ENCODE measurements at places on chromosomes 3 and 15. TPM values are rescaled to one million over a fixed set of nuclear protein-coding genes. Genes with fewer than 3 reads are reported as not detected.

DNA sequence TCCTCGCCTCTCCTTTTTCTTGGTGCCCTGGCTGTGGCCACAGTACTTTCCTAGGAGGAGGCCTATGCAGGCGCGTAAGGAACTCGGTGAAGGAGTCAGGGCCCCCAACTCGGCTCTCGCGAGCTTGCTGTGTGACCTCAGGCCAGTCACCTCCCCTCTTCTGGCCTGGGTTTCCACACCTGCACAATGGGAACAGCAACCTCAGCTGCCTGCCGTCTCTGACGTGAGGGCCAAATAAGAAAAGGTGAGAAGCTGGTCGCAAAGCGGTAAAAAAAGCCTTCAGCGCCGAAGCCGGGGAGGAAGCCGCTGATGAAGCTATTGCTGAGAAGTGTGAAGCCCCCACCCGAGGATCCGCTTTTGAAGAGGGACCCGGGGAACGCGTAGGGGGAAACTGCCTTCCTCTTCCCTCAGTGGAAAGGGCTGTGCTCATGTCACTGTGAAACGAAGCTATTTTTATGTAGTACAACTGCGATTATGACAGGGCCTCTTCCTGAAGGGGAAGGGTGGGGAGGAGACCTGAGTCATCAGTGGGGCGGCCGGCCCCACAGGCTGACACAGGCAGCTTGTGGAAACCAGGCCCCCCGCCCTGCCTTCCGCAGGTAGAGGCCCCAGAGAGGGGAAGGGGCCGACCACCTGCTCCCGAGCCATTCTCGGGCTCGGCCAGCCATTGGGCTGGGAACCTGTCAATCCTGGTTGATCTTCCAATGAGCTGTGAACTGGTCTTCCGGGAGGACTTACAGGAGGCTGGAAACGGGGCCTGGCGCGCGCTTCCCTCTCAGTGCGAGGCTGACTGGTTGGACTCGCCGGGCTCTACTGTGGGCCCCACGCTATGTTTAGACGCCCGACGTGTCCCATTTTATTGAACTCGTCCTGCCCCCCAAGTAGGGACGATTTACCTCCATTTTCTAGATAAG, 18.0 kb upstream of the ANKDD1A start:
- H3K27ac ChIP-seq = no peak overlapping the region
- H3K27me3 ChIP-seq = no peaks in the 10 kb centered on the region
- no peak overlapping the region for H3K4me3 ChIP-seq
- peak; percentile 79 for DNase-seq

The ITGA11 gene
- total RNA-seq = 1.0 TPM

DNA sequence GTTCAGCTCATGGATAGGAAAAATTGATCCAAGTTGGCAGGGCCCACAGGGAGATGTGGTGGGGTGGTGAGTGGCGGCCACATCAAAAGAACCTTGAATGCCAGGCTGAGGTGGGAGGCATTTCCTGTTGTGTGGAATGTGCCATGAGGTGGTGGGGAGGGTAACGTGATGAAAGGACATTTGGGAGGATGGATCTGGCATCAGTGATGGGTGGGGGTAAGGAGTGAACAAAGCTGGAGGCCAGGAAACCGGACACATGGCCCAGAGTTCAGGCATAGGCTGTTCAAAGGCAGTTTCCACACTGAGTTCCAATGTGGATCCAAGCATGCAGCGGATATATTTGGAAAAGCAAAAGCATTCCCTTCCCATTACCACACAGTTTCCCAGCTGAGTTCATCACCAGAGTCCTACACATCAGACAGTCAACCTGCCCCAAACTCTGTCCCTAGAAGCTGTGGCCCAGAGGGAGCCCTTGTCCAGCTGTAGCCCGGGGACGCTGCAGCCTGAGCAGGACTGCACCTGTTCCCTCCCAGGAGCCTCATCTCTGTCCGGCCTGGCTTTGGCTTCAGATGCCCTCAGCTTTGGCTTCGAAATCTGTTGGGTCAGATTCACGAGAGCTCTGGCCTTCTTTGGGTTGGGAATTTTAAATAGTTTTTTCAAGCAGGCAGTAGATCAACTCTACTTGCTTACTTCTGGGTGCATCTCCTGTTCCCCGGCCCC, 37.8 kb upstream of the GOLGA6B start:
- H3K4me3 ChIP-seq = no peak overlapping the region
- DNase-seq = no peak

- H3K4me1 ChIP-seq = no peaks in the 10 kb centered on the region
- no peak overlapping the region for H3K27ac ChIP-seq
- no peak overlapping the region for H3K4me3 ChIP-seq
- no peaks in the 10 kb centered on the region for H3K27me3 ChIP-seq
- DNase-seq = no peak
Observed at GRCh38 chr3:73094129-73094528, 32.7 kb downstream of the EBLN2 start.

- H3K4me3 ChIP-seq = no peak overlapping the region
- no peak overlapping the region for H3K27ac ChIP-seq
- no peak for DNase-seq
- H3K4me1 ChIP-seq = no peaks in the 10 kb centered on the region
- H3K27me3 ChIP-seq = no peaks in the 10 kb centered on the region
- no peaks in the 10 kb centered on the region for H3K36me3 ChIP-seq
Observed at GRCh38 chr15:98080791-98081190, 120.3 kb downstream of the ARRDC4 start.

The UCN2 gene
- not detected for total RNA-seq

DNA sequence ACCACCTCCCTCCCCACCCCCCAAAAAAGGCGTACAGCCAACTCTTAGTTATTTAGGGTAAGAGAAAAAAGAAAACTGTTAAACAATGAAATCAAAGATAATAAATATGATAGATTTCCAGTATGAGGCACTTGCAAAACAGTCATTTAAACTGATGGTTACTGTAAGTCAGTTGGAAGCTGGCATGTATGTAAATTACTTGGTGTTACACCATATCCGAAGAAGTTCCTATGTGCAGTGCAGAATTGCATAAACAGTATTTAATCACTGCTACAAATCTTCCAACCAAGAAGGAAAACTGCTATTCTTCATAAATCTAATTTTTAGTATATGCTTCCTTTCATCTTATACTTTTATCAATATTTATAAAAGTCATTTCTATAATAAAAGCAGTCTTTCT, 62.0 kb downstream of the LEO1 start:
- H3K4me1 ChIP-seq = peaks cover 21% of the 10 kb centered on the region
- H3K36me3 ChIP-seq = no peaks in the 10 kb centered on the region
- no peak overlapping the region for H3K27ac ChIP-seq
- no peaks in the 10 kb centered on the region for H3K27me3 ChIP-seq

DNA sequence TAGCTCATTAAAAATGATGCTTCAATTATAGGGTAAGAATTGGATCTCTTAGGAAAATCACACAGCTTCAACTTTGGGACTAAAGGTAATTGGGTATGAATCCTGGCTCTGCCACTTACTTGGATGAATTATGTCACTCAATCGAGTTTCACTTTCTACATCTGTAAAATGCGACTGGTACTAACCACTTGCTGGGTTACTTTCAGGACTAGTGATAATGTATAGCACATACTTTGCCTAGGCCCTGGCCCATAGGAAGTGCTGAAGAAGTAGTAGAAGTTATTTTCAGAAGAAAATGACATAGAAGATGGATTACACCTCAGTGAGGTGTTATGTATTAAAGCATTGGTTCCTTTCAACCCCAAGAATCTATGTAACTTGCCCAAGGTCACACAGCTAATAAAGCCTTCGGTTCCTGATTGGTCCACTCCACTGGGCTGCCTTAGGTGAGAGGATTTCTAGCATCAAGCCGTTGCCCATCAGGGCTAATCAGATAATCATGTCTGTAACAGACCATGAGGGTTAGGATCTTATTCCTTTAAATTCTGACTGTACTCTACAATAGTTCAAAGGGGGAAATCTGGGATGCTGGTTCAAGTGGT, 29.4 kb upstream of the AP4E1 start:
- no peak overlapping the region for H3K27ac ChIP-seq
- H3K4me3 ChIP-seq = no peak overlapping the region
- no peak for DNase-seq

DNA sequence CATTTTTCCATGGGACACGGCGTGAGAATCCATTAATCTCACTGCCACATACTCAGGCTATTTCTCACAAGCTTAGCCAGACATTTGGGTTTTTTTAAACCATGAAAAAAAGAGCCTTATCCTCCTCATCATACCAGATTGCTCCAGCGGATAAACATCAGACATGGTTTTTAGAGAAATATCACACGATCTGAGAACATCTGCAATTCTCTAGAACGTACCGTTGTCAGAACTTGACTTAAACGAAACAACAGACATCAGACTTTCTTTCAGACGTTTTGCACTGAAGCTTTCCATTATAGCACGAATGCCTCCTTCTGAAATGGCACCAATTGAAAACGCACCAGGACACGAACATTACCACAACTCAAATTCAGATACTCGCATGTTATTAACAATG, 744.2 kb upstream of the CFAP20DC start:
- no peak overlapping the region for H3K4me3 ChIP-seq
- H3K27ac ChIP-seq = no peak overlapping the region
- H3K27me3 ChIP-seq = no peaks in the 10 kb centered on the region
- no peaks in the 10 kb centered on the region for H3K4me1 ChIP-seq

- no peaks in the 10 kb centered on the region for H3K27me3 ChIP-seq
- no peak overlapping the region for H3K27ac ChIP-seq
- no peaks in the 10 kb centered on the region for H3K36me3 ChIP-seq
Observed at GRCh38 chr15:88918738-88919137, 5.6 kb upstream of the MFGE8 start.

The CEP19 gene
- total RNA-seq = not detected

The LRRIQ4 gene
- total RNA-seq = not detected

The CORO2B gene
- 4.0 TPM for total RNA-seq

- no peak overlapping the region for H3K27ac ChIP-seq
- H3K4me1 ChIP-seq = no peaks in the 10 kb centered on the region
- no peaks in the 10 kb centered on the region for H3K27me3 ChIP-seq
- H3K36me3 ChIP-seq = no peaks in the 10 kb centered on the region
- no peak for DNase-seq
Observed at GRCh38 chr15:56168394-56168793, 75.3 kb downstream of the RFX7 start.

DNA sequence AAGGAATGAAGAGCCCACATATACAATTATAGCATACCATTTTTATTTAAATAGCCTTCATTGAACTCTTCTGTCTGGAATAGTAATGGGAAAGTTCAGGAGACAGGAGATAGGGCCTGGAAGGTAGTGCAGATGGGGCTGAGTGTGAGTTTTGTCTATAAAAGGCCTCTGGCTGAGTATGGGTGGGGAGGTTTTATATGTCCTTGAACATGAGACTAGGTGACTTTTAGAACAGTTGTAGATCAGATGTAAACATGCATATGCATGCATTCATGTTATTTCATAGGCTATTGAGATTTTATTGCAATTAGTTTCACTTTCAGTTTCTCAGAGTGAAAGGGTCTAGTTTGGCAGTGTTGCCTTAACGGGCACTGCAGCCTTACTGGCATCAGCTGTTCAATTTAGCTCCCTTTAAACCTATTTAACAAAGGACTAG, 27.1 kb downstream of the CGGBP1 start:
- DNase-seq = no peak
- peaks cover 12% of the 10 kb centered on the region for H3K4me1 ChIP-seq
- no peak overlapping the region for H3K4me3 ChIP-seq
- H3K27me3 ChIP-seq = no peaks in the 10 kb centered on the region

DNA sequence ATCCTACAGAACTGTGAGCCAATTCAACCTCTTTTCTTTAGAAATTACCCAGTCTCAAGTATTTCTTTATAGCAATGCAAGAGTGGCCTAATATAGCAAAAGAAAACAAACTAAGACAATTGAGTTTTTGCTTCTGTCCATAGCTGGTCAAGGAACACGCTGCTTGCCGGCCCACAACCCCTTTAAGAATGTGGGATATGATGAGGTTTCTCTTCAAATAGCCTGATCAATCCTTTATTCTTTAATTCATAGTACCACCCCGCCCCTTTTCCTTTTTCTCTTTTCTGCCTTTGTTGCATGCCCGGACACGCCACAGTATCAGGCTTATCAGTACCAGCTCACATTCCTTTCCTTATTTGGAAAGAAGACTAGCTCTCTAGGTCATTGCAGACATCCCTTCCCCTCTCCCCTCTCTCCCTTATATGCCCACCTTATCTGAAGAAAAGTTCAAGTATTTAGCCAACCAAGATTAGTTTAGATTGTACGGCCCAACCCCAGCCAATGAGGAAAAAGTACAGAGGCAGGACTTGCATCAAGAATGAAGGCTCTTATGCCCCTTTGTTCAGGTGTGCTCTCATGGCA, 404.5 kb downstream of the OCA2 start:
- DNase-seq = no peak
- no peak overlapping the region for H3K4me3 ChIP-seq
- no peaks in the 10 kb centered on the region for H3K36me3 ChIP-seq

GRCh38 chr3:129068291-129068886, 7.8 kb downstream of the GP9 start:
- H3K4me1 ChIP-seq = peaks cover 9% of the 10 kb centered on the region
- DNase-seq = peak; percentile 45
- H3K27me3 ChIP-seq = no peaks in the 10 kb centered on the region
- peak overlapping the region; percentile 16 for H3K4me3 ChIP-seq

The CPN2 gene
- not detected for total RNA-seq

- no peaks in the 10 kb centered on the region for H3K36me3 ChIP-seq
- peak; percentile 40 for DNase-seq
- H3K4me1 ChIP-seq = peaks cover 18% of the 10 kb centered on the region
- H3K27ac ChIP-seq = peak overlapping the region; percentile 4
- no peak overlapping the region for H3K4me3 ChIP-seq
Observed at GRCh38 chr15:75921732-75922703, 18.3 kb downstream of the FBXO22 start.

GRCh38 chr3:123741041-123741511, 143.1 kb downstream of the MYLK start:
- H3K27me3 ChIP-seq = no peaks in the 10 kb centered on the region
- no peak overlapping the region for H3K4me3 ChIP-seq
- H3K36me3 ChIP-seq = no peaks in the 10 kb centered on the region
- DNase-seq = no peak

The FAM81A gene
- total RNA-seq = 0.78 TPM

The THRB gene
- 6.7 TPM for total RNA-seq

The SUCNR1 gene
- 0.33 TPM for total RNA-seq

DNA sequence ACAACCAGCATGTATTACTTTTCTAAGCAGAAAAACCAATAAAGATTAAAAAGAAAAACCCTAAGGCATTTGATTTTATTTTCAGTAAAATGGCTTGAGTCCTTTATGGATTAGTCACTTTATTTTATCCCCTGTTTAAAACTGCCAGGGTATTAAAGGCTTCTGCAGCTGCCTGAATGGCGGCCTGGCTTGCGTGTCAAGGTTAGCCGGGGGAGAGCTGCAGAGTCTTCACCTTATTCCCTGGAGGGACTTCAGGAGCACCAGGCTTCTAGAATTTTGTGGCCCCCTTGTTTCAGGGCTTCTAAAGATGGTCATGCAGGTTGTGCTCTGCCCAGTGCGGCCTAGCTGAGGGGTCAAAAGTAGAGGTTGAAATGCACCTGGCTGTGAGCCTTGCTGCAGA, 58.0 kb upstream of the ICE2 start:
- no peaks in the 10 kb centered on the region for H3K36me3 ChIP-seq
- no peak overlapping the region for H3K27ac ChIP-seq
- no peak overlapping the region for H3K4me3 ChIP-seq
- H3K27me3 ChIP-seq = no peaks in the 10 kb centered on the region
- peaks cover 14% of the 10 kb centered on the region for H3K4me1 ChIP-seq

The AHSG gene
- not detected for total RNA-seq

The RAD54L2 gene
- 15.8 TPM for total RNA-seq

The MCF2L2 gene
- 0.26 TPM for total RNA-seq

GRCh38 chr15:82663186-82663600, 16.0 kb upstream of the CPEB1 start:
- peak; percentile 71 for DNase-seq
- no peaks in the 10 kb centered on the region for H3K4me1 ChIP-seq
- no peak overlapping the region for H3K4me3 ChIP-seq
- no peak overlapping the region for H3K27ac ChIP-seq
- no peaks in the 10 kb centered on the region for H3K27me3 ChIP-seq
